ENCODE measurements at places on chromosomes 1 and 21.
A peak's percentile ranks its signal among the peaks of the same experiment; 100 is the strongest.

DNA sequence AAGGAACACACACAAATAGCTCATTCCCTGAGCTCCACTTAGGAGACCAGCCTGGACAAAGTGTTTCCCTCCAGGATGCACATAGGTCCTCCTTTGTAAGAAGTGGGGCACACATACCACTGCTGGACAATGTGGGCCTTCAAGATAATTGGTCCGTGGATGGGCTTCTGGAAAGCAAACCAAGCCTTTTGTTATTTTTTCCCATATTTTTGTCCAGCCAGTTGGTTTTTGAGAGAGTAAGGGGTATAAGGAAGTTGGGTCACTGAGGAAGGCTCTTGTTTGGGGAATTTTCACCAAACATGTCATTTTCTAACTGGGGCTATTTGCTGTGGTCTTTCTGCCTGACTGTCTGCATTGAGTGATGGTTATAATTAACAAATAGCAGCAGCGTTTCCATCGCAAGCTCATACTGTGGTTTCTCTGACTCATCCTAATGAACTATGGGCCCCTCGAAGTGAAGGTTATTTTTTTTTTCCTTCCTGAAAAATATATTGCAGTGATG is 306.3 kb upstream of the DUSP10 start:
- DNase-seq, result no peak

GRCh38 chr1:181809991-181810545 is 251.4 kb downstream of the ZNF648 start:
- no peak for DNase-seq

- no peak for DNase-seq
Measured at GRCh38 chr1:178353524-178353923, 143.2 kb downstream of the CLEC20A start.

- no peak for DNase-seq
Measured at GRCh38 chr1:37474697-37475379, 458 bp downstream of the ZC3H12A start.

GRCh38 chr1:61279570-61279969 is 197.2 kb downstream of the NFIA start:
- no peak for DNase-seq

DNA sequence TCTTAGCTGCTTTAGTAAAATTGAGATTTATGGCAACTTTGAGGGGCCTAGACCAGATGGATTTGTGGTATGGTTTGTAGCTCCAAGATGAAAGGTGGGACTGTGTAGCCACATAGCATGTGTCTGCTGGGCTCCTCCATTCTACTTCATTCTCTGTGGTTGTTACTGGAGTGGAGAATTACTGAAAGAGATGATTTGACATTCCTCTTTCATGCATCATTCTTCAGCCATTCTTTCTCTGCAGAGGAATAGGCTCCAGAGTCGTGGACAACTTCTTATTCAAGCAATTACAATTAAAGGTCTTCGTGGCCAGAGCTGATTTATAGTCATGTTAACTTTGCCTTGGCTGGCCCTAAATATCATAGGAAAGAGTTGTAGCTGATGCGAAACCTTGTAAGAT is 328.9 kb downstream of the PAPPA2 start:
- no peak for DNase-seq

DNA sequence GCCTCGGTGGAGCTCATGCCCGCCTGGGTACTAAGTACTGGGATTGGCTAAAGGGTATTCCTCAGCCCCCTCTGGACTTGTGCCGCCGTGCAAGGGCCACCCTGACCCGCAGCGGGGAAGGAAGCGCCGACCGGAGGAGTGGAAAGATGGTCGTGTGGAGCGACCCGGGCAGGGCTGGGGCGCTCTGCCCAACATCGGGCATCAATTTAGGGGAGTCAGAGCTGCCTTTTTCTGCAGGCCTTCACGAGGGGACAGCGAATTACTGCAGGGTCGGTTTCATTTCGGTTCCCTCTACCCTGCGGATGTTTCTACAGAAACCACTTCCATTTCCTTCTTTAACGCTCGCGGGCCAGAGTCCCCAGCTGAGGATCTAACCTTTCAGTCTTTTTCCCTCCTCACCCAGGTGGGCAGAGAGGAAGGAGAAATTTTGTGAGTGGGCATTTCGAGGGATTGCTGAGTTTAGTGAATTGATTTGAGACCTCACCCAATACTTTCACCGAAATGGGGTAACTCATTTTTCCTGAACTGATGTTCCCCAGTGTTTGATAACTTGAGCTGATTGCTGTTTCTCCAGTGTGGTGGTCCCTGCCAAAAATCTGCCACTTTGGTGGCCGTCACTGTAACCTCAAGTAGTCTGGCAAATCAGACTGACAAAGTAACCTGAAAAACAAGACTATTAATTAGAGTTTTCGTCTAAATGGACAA is 1.1 kb downstream of the TOR1AIP1 start:
- DNase-seq, result peak; percentile 42

- DNase-seq, result no peak
Measured at GRCh38 chr1:160094806-160095205, 3.6 kb downstream of the IGSF8 start.

DNA sequence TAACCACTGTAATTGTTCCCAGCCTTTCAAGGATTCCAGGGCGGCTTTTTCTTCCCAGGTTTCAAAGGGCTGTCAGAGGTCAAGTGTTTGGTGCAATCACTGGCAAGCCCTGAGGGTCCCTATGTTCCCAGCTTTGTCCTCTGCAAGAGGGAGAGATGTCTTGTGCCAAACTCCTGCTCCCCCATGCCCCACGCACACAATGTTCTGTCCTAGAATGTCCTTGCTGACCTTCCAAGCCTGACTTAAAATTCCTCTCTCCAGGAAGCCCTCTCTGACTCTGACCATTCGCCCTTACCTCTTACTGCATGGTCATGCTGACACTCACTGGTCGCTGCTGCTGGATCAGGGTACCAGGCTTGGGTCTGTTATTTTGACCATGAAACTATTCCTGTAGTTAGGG is 152.5 kb upstream of the KCND3 start:
- DNase-seq, result no peak

- no peak for DNase-seq
Measured at GRCh38 chr21:29189353-29189752, 58.9 kb downstream of the MAP3K7CL start.

DNA sequence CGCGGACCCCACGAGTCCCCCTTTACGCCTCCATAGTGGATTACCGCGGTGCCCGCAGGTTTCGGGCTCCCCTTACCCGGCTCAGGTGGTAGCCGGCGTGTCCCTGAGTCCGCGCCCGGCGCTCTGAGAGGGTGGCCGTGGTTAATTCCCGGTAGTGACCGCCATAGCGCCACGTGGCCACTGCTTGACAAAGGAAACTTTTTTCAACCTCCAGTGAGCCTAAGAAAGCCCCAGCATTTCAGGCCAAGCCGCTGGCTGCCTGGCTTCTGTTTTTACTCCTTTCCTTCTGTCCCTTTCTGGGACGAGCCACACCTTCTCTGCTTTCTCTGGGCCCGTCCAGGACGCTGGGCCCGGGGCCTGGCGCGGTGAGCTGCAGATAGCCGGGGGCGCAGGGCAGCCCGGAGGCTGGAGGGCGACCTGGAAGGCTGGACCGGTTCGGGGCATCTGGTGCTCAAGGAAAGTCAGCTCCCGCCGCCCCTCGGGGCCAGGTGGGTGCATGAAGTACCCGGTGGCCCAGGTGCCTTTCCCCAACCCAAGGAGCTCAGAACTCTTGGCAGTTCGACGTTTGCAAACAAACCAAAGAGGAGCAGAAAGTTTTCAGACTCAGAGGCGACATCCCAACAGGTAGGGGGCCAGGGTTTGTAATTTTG is 540 bp upstream of the C1orf198 start:
- DNase-seq, result peak; percentile 6

DNA sequence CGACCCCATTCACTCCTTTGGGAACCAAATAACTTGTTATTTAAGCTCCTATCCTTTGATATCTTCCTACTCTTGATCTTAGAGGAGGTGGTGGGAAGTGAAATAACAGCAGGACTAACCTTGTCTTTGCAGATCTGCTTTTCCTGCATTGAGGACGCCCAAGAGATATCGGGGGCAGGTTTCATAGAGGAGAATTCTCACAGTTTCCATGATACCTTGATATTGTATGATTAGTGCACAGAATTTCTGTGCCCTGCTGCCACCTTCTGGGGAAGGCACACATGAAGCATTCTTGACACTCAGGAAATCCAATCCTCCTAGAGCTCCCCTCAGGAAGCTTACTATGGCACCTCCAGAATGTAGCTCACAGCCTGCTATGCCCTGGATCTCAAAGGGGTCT is 1.6 kb downstream of the CD1B start:
- DNase-seq, result no peak

DNA sequence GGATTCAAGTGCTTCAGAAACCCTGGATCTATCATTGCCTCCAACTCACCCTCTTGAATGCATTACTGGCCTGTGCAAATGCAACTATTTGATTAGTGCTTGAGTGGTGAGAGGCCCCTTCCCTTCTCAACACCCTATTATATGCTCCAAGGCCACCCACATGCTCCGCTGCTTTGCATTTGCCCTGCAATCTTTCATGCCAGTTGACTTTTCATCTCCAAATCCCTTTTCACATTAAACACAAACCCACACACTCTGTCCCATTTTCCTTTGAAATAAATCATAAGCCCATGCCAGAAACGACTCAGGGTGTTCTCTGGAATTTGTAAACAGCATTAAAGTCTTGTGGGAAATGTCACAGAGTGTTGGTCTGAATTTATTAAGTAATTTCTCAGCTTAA is 78.9 kb upstream of the CTTNBP2NL start:
- no peak for DNase-seq

- DNase-seq, result no peak
Measured at GRCh38 chr21:34279883-34280282, 83.9 kb upstream of the KCNE2 start.

GRCh38 chr1:33429332-33429731 is 1.6 kb downstream of the PHC2 start:
- no peak for DNase-seq

DNA sequence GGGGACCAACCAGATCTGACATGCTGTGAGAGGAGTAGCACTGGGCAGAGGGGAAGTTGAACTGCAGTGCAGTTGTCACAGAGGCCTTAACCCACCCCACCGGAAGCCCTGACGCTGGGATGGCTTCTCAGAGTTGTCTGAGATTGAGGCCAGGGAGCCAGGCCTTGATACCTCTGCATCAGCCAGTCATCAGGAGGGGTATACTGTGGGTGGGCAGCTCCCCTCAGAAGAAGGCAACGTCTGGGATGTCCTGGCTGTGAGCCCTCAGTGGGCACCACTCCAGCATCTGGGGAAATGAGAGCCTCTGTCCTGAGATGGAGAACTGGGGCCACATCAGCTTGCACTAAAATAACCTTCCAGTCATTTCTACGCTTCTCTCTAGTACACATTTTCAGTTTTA is 47.9 kb upstream of the BCAR3 start:
- DNase-seq, result no peak

DNA sequence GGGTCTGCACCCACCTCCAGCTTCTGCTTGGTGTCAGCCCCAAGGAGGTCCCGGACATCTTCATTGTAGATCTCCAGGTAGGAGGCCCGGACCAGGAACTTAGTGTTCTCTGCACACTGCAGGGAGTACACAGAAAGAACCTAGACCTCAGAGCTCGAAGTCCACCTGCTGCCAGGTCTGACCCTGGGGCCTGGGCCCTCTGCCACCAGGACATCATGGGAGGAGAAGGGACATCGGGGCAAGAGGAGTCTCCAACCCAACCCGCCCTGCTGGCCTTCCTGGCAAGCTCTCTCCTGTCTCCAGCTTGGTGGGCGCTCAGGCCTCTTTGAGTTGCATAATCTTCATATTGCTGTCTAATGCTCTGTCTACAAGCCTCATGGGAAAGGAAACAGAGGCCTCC is 4.4 kb downstream of the KIF17 start:
- no peak for DNase-seq

- DNase-seq, result no peak
Measured at GRCh38 chr1:214031267-214031650, 43.5 kb downstream of the PROX1 start.

- no peak for DNase-seq
Measured at GRCh38 chr1:47926461-47926999, 70.7 kb downstream of the TRABD2B start.

DNA sequence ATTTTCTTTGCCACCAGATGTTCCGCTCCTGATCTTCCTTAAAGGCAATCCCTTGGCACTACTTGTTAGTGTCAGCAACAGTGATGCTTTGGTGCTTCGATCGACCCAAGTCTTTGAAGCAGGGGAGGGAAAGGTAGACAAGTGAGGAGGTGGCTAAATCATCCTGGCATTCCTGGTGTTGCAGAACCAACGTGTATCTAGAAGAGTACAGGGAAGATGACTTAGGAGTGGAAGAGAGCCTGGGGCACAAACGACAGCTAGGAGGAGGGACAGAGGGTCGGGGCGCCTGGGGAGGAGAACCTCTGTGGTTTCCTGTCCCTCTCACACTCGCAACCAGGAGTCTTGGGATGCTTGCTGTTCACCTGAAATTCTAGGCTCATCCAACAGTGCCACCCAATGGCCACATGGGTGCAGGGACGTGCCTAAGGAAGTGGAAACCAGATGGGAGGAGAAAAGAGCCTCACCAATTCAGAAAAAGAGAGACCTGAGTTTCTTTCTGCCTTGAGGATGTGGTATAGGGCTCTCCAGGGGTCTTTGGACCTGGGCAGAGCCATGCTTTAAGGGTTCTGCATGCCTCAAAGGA is 9.5 kb upstream of the KCNA2 start:
- DNase-seq, result peak; percentile 52

DNA sequence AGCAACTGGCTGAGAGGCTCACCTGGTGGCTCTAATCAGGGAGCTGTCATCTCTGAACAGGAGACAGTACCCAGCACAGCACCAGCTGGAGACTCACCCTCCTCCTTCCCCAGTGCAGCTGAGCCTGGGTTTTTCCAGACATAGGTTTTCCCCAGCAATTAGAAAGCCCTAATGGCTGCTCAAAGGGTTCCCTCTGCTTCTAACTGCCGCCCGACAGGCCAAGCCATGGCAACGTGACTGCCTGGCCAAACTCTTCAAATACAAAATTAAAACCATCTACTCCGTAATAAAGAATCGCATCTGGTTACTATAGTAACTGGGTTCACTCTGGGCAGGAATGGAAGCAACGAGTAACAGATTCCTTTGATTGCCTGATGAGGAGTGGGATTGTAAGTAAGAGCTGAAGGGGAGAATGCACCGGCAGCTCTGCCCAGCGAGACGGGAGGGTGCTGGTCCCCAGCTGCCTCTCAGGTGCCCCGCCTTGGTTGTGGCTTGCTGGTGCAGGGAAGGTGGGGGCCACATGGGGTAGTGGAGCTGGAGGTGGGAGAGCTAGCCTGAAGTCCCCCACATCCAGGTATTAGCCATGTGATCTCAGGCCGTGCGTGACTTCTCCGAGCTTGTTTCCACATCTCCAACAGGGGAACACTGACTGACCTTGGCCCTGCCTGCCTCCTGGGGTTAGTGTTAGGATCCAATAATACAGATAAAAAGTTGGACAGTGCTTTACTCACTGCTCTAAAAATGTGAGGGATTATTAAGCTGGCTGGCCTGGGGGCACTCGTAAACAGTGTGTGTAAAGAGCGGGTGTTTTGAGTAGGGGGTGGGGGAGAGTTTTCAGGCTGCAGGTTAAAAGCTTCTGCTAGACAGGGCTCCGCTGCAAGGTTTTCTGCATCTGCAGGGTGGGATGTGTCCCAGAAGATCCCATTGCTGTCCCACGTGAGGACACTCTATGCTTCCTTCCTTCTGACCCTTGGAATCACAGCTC is 94.2 kb downstream of the KCNN3 start:
- no peak for DNase-seq
